ENCODE measurements at places on chromosomes 4 and X.

DNA sequence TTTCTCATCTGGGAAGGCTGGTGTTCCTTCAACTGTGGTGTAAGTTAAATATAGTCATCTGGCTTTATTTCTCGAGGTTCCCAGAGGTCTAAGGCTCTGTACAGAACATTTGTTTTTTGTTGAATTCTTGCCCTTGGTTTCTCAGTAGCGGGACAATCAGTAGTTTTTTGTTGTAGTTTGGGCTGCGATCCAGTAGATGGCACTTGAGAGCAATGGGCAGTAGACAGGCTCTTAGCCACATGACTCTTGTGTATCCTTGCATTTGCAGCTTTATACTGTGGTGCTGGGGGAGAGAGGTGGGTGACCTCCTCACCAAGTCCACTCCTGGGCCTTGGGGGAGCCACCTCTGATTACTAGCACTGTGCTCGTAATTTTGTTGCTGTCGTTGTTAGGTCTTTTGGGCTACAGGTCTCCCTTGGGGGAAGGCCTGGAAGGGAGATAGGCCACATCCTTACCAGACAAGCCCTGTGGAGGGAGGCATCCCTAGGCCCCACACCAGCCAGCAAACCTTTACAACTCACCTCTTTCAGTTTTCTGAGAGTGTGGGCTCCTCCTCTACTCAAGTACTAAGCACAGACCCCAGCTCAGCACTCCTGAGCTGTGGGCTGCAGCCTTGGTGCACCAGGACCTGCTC, 8.1 kb downstream of the ETDB start:
- DNase-seq = peak; percentile 78

- peak; percentile 76 for DNase-seq
Measured at GRCh38 chr4:6362896-6363295, 93.2 kb downstream of the WFS1 start.

DNA sequence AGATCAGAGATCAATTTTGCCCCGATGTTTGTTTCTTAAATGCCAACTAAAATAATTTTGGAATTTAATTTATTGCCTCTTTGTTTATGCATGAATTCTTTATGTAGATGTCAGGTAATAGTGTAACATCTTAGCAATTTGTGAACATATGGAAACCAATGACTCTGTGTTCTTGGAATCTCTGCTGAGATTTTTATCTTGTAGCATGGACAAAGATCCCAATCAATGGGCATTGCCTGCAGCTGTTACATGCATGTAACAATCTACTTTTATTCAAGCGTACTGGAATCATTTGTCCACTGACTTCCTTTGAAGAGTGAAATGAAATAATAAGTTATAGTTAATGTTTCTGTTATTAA, 61.6 kb upstream of the ARSJ start:
- DNase-seq = no peak

DNA sequence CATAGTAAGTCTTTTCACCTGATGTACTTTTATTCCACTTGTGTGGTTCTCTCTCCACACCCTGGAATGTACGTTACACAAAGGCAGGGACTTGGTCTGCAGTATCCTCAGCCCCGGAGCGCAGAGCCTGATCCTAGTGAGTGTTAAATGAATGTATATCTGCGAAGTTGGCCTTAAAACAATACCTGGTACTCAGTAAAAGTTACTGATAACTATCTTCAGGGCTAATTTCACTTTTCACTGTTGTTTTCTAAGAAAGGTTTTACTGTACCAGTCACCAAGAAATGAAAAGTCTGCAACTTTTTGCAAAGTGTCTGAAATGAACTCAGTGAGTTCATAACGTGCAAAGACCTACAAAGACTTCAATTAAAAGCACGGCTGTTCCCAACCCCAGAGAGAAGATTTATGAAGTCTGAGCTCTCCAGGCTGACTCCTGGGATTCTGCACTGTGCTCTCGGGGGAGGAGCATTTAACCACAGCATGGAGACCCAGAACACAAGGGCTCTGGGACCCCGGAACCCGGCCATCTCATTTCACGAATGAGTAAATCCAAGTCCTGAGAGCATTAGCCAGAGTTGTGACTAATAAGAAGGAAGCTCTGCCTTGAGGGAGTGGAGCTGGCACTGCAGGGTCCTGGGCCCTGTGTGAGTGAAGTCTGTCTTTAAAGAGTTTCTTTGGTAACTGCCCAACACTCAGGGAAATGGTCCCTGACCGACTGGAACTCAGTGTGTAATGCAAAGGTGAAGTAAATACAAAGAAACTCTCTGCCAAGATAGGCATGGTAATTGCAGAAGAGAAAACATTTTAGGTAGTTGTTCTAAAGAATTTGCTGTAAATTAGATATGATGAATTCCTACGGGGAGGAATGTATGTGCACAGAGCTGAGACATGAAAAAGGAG, 165.8 kb downstream of the NSUN7 start:
- DNase-seq = no peak

Data from ELF-1 (cell line).